GDM1 (cell line): ENCODE measurements at places on chromosomes 13 and 19.

- DNase-seq: no peak
These were observed 2.2 kb downstream of the ZNF100 start for GRCh38 chr19:21765151-21765550.

- DNase-seq: no peak
These were observed 34.4 kb upstream of the ABCC4 start for GRCh38 chr13:95335667-95336066.

DNA sequence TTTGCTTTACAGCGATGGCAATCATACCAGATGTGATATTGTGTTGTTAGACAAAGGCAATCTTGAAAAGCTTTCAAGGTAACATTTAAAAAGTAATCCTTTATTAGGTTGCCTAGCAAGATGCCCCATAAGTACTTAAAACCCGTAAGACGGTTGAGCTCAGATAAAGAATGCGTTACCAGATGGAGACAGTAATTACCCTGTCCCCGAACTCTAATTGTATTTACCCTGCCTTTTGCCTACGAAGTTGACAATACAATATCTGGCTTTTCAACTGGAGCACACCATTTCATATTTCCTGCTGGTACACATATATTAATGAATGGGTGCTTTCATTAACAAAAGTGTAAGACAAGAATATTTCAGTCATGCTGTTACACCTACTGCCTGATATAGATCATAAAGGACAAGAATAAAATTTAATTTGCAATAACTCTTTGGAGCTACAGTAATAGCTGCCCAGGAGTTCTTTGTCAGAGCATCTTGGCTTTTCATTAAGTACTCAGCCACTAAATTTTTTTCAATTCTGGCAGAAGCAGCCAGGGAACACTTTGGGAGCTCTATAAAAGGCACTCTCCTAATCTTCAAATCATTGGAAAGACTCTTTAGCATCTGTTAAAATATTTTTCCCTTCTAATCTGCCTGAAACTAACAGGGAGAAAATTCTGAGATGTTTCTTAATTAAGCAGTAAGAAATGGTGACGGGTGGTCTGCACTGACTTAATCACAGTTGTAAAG, 63.8 kb downstream of the DCT start:
- no peak for DNase-seq

DNA sequence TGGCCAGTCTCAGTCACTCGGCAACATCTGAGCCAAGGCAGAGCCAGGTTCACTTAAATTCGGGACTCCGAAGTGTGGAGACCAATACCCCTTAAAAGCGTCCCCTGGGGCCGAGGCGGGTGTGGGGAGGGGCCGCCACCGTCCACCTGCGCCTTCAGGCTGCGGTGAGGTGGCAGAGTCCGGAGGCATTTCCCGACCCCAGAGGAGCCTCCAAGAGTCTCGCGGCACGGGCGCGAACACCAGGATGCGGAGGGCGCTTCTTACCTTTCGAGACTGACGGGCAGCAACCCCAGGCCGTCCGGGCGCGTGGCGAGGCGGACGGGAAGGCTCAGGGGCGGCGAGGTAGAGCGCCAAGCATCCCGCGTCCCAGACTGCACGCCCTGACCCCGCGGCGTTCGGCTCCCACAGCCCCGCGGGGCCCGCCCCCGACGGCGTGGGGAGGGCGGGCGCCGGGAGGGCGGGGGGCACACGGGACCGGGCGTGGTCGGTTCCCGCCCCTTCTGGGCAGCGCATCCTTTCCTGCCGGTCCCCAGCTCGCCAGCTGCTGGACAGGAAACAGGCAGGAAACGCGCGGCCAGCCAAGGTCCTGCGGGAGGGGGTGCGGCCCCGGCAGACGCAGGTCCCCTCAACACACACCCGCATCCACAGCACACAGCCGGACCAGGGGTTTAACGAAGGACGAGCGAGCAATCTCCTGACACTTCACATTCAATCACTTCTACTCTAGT, at the start of gene THSD1:
Gene THSD1, minus strand, starts transcription at position 406 of the 728 bp plus-strand sequence. CDS start 3,572 bp downstream, outside the sequence.
- DNase-seq: no peak

DNA sequence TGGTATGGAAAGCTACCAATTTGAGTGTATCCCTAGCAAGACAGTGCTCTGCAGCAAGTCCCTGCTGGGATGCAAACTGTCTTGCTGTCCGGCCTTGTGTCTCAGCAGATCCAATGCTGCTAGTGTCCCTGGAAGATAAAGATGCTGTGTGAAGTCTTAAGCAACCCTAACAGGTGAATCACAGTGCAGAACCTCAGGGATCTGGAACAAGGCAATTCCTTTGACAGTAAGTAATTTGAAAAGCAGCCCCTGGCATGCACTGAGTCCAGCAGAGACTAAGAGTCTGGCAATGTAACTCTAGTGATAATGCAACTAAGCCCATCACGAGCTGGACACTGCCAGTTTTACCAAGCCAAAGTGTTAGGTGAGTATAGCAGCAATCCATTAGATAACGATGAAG, 1.7 kb upstream of the UCHL3 start:
- DNase-seq: no peak

DNA sequence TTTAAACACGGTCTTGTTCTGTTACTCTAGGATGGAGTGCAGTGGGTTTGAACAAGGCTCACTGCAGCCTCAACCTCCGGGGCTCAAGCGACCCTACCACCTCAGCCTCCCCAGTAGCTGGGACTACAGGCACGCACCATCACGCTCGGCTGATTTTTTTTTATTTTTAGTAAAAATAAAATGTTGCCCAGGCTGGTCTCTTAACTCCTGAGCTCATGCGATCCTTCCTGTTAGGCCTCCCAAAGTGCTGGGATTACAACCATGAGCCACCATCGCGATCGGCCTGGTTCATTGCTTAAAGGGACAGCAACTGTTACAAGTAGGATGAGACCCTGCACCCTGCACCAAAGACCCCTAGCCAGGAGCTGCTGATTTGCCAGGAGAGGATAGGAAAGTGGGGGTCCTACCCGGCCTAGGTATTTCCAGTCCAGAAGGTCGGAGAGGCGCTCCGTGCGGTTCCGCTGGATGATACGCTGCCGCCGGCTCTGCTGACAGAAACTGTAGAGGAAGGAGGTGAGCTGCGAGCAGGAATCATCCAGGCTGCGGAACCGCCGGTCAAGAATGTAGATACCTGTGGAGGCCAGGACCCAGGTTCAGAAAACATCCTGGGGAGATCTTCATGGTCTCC, 5.1 kb downstream of the FTL start:
- no peak for DNase-seq

- DNase-seq: no peak
These were observed 137.5 kb downstream of the TNFRSF19 start for GRCh38 chr13:23707674-23708073.

GRCh38 chr19:7170983-7171382, 101.5 kb downstream of the ZNF557 start:
- DNase-seq: no peak

DNA sequence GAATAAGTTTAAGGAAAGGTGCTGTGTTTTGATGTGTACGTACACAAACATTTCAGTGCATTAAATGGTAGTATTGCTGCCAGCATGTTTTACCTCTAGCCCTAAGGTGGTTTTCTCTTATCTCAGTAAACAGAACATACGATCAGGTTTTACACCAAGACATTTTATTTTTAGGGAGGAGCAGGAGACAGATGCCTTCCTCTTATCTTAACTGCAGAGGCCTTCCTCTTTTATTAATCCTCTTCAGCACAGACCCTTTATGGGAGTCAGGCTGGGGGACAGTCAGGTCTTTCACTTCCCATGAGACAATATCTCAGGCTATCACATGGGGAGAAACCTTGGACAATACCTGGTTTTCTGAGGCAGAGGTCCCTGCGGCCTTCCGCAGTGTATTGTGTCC, 14.9 kb upstream of the ZNF611 start:
- DNase-seq: peak; percentile 16

- DNase-seq: peak; percentile 61
These were observed 8.4 kb downstream of the PEAK3 start for GRCh38 chr19:2273356-2274184.

DNA sequence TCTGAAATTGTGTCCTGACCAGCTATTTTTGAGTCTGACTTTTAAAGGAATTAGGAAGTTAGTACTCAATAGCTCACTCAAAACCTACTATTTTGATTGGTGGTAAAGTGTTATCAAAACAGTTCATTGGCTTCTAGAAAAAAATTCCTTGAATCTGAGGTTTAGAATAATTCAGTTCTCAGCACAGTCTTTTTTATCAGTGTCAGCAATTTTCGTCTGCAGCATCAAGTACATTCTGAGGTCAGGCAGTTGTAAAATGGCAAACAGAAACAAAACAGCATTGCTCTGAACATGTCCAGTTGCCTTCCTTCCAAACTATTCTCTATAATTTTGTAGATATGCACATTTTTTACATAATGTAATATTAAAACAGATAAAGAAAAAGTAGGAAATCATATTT, 1644.1 kb downstream of the SLITRK5 start:
- DNase-seq: no peak

- DNase-seq: no peak
These were observed 57.4 kb upstream of the RCBTB2 start for GRCh38 chr13:48590141-48590901.

GRCh38 chr13:93819331-93819890, 592.8 kb downstream of the GPC6 start:
- no peak for DNase-seq

DNA sequence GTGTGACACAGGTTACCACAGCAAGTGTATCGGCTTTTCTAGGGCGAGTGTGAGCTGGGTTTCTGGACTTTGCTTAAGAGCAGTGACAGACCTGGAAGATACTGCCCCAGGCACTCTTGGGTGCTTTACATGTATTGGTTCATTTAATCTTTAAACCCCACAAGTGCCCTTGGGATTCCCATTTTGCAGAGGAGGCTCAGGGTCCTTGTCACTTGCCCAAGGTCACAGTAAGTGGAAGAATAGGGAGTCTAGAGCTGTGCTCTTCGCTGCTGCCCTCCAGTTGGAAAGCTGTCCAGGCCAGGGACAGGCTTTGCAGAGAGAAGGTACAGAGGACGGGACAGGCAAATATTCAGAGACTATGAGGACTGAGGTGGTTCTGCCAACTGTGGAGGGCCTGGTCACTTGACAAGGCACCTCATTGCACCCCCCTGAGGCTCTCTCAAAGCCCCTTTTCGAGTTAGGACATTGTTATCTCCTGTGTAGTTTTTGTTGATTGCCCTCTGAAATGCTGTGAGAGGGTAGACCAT, 42.4 kb downstream of the BBC3 start:
- DNase-seq: no peak

- DNase-seq: no peak
These were observed 6.5 kb downstream of the MAB21L1 start for GRCh38 chr13:35469806-35470525.

DNA sequence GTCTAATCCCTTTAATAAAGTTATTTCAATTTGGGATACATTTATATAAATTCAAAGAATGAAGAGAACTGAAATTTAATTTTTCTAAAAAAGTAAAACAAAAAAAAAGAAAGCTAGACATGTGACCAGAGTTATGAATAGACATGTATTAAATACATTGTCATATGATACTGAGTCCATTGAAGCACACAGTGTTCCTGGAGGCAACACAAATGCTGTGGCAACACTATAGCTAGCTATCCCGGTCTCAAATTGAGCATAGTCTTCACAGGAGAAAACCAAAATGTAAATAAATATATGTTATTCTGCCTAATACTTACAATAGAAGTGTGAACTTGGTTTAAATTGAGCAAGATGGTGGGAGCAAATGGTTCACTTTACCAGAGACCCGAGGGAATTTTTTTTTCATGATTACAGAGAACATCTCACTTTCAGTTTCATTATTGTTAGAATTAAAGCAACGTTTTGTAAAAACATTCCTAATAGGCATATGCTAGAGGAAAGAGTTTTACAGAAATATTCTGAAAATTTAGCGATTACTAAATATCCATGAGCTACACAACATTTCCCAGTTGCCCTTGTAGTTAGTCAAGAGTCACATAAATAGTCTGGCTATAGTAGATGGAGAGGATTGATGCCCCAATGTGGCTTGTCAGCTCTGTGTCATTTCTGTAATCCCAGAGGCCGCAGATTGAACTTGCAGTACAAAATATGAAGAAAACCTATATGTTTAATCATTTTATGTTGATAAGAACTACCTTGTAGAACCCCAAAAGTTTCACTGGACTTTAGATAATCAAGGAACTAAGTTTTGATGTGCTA, 775.7 kb upstream of the SPRY2 start:
- DNase-seq: no peak

GRCh38 chr19:41848666-41849065, 3.8 kb downstream of the DMRTC2 start:
- no peak for DNase-seq

DNA sequence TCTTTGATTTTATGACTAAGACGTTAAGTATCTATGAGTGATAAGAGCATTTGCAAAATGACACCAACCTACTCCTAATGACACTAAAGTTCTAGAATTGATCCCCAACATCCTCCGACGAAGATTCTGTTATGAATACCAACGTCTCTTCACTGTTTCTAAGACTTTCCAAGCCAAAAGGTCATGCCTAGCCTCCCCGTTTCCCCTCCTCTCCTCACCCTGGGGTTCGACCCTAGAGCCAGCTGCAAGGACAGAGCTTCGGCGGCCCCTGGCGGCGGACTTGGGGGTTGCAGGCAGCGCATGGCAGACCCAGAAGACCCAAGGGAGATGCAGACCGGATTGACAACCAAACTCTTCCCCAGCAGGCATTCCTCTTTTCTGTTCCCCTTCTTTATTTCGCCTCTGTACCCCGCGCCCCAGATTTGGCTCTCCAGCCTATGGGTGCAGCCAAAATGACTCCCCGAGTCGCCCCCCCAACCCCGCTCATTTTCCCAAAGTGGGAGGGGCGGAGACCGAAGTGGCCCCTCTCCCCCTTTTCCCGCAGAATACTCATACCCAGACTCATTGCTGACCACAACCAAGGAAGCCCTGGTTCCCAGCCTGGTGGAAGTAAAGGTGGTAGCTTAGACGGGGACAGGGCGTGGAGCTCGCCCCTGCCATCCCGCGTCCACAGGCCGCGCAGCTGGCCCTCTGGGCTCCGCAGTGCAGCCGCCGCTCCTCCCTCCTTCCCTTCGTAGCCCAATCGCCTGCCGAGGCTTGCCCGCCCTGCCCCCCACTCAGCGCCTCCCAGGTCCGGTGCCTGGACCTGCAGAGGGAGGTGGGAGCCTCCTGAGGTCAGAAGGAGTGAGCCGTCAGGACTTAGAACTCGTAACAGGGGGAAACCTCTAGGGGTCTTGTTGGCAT, 4.1 kb upstream of the EML2 start:
- peak; percentile 80 for DNase-seq

GRCh38 chr19:17772172-17772571, 20.9 kb downstream of the FCHO1 start:
- DNase-seq: no peak

DNA sequence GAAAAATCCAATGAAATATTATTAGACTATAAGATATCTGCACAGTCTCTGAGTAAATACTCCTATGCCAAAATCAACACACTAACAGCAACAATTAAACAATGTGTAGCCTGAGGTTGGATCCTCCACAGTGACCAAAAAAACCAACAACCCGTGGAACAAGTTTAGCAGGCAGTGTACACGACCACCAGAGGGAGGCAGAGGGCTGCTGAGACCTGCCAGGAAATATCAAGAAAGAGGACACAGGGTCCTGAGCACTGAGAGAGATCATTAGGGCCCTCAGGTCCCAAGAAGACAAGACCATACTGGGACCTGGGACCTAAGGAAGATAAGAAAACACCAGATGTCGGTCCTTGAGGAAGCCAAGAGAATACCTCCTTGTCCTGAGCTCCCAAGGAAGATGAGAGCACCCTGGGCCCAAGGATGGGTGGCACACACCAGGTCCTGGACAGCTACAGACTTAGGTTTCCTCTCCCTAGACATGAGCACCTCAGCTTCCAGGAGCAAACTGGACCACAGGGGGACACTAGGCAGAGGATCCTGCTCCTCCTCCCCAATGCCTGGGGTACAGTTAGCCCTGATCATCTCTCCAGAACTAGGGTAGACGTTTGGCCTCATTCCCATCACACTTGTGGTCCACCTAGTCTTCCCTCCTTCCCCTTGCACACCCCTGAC, 822 bp upstream of the ZNF274 start:
- DNase-seq: peak; percentile 33
